ENCODE measurements at places on chromosomes 4 and X. TPM values are rescaled to one million over a fixed set of nuclear protein-coding genes. Genes with fewer than 3 reads are reported as not detected.
A peak's percentile ranks its signal among the peaks of the same experiment; 100 is the strongest.

DNA sequence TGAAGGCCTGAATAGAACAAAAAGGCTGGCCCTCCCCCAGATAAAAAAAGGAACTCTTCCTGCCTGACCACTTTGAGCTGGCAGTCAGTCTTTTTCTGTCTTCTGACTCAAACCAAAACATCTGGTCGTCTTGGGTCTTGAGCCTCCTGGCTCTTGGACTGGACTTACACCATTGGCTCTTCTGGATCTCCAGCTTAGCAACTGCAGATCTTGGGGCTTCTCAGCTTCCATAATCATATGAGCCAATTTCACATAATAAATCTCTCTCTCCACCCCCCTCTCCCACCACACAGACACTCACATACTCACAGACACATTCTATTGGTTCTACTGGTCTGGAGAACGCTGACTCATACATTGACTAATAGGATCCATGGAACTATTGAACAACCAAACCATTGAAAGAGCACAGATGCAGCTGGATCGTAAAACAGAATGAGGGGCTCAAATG lies 15.6 kb upstream of the CWH43 start:
- DNase-seq = no peak

DNA sequence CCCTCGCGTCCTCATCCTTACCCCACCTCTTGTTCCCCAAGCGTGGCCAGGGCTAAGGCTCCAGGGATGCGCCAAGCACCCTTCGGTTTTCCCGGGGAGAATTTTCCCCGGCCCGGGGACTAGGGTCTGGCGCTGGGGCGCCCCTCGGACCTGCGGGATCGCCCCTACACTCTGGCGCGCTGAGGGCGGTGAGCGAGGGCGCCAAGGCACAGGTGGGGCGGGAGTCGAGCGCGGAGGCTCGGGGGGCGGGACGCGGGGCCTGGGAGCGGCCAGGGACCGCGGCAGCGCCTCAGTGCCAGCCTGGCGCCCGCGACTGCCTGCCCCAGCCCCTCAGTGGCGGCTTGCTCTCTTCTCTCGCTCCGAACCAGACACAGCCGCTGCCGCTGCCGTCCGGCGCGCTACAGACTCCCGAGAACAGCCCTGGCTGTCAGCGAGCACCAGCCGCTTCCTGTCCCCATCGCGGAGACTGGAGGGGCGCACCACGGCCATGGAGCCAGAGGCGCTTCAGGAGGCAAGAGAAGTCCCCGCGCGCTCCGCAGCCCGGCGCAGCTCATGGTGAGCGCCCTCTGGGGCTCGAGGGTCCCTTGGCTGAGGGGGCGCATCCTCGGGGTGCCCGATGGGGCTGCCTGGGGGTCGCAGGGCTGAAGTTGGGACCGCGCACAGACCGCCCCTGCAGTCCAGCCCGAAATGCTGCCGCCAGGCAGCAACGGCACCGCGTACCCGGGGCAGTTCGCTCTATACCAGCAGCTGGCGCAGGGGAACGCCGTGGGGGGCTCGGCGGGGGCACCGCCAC lies at the start of gene DRD5:
TSS of gene DRD5 (plus strand) at position 292 of the 793 bp plus-strand sequence. CDS start at position 688, 396 bp downstream.
- peak; percentile 26 for DNase-seq

DNA sequence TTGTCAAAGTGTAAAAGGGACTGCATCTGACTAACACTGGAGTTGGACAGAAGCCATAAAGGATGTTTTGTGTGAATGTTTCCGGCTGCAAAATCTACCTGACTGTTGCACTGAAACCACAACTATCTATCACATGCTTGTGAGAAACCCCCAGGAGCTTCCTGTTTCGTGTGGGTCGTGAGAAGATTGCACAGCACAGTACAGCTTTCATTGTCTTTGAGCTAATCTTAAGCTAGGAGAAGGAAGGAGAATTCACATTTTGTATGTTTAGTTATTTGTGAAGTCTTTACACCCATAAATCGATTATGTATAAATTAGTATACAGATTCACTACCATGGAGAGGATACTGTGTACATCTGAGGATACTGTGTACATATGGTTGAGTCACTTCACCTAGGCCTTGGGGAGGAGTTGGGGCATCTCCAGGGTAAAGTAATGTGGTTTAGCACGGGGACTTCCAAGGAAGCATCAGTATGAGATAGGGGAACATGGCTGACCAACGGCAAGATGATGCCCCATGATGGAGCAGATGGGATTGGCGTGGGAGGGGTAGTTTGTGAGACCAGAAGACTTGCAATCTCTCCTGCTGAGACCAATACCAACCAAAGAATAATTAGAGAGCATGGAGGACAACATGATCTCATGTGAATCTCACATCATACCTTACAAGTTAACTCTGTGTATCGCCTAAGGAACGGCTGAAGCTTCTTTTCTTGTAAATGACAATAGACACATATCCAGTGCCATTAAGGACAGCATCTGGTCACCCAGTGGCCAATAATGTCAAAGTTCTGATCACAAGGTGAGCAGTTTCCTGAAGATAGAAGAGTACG lies 43.1 kb upstream of the FAM9C start:
- no peak for DNase-seq

DNA sequence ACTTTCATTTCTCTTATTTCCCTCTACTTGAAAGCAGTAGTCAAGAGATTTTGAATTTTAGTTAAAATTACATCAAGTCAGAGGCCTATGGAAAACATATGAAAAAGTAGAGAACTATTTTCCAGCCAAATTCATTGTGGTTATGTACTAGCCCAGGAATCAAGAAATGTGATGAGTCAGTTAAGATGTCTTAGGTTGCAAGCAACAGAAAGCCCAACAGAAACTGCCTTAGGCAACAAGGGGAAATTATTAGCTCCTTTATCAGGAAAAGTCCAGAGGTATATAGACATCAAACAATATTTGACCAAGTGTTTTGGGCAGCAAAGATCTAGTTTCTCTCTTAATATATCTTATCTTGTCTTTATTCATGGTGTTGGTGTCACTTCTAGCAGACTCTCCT lies 37.8 kb upstream of the FRMD7 start:
- no peak for DNase-seq

Gene TMEM187
- 8.0 TPM for total RNA-seq

Gene MAGEE2
- total RNA-seq = not detected

Gene PAK3
- 11.9 TPM for total RNA-seq

Data from neural crest cell (in vitro differentiated cells).